ENCODE measurements at places on chromosomes 2 and 18.

DNA sequence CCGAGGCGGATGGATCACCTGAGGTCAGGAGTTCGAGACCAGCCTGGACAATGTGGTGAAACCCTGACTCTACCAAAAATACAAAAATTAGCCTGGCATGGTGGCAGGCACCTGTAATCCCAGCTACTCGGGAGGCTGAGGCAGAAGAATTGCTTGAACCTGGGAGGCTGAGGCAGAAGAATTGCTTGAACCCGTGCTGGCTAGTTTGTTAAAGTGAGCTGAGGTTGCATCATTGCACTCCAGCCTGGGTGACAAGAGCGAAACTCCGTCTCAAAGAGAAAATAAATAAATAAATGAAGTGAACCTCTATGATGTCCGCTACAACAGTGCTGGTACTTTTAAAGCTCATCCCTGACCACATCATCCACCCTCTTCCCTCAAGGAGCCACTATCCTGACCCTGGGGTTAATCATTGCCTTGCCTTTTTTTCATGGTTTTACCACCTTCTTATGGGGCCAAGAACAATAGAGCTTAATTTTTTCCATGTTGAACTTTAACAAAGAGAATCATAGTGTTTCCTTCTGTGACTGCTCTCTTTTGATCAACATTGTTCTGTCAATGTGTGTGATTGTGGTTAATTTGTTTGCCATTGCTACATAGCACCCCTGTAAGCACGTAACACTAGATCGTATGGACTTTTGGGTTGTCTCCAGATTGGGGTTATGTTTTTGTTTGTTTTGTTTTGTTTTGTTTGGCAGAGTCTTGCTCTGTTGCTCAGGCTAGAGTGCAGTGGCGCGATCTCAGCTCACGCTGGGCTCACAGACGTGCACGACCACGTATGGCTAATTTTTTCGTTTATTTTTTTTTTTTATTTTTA is 17.1 kb upstream of the ATRAID start:
- no peak for DNase-seq

GRCh38 chr2:229927817-229928321 is 5.6 kb downstream of the FBXO36 start:
- DNase-seq: no peak

DNA sequence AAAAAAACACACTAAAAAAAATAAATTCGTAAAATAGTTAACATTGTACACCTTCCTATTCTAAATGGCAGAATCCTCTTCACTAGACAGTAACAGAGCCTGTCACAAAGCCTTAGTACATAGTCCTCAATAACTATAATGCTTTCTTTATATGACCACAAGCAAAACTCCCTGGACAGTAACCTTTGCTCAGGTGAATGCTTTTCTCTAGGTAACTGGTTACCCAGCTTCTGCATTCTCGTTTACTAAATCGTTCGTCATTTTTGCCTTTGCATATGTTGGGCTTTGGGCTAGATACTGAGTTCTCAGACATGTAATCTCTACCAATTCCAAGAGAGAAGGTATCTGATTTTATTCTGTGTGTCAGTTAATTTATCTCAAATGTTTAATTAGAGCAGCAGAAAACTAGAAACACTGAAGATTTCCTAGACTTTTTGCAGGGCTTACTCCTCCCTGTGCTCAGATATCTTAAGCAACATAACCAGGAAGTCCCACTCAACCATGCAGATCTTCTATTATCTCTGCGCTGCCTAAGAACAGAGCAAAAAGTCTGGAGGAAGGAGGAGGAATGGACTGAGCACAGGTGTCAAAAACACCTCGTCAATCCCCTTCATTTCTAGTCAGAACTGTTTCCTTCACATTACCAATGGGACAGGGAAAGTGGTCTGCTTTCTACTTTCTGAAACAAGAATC is 247.7 kb downstream of the SOCS6 start:
- DNase-seq: no peak

DNA sequence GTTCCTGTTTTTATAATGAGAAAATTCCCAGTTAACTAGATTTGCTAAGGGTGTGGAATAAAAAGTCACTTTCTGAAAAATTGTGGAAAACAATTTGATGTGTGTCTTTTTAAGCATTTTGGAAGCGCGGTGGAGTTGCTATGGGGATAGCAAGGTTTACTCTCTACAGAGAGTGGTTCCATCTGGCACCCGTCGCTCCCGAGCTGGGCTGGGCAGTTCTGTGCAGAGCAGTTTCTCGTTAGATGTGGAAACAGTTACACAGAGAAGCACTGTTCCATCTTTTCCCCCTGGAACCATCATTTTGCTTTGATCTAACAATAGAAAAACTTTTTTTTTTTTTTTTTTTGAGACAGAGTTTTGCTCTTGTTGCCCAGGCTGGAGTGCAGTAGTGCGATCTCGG is 17.4 kb downstream of the LDLRAD4 start:
- no peak for DNase-seq

- DNase-seq: peak; percentile 43
Measured at GRCh38 chr2:97966545-97967215, 29.1 kb downstream of the TMEM131 start.

GRCh38 chr2:157046396-157046795 is 211.1 kb upstream of the GALNT5 start:
- DNase-seq: no peak

GRCh38 chr2:150403457-150403856 is 84.0 kb downstream of the RND3 start:
- DNase-seq: no peak

GRCh38 chr18:2935438-2936192 is 77.3 kb downstream of the LPIN2 start:
- DNase-seq: no peak

DNA sequence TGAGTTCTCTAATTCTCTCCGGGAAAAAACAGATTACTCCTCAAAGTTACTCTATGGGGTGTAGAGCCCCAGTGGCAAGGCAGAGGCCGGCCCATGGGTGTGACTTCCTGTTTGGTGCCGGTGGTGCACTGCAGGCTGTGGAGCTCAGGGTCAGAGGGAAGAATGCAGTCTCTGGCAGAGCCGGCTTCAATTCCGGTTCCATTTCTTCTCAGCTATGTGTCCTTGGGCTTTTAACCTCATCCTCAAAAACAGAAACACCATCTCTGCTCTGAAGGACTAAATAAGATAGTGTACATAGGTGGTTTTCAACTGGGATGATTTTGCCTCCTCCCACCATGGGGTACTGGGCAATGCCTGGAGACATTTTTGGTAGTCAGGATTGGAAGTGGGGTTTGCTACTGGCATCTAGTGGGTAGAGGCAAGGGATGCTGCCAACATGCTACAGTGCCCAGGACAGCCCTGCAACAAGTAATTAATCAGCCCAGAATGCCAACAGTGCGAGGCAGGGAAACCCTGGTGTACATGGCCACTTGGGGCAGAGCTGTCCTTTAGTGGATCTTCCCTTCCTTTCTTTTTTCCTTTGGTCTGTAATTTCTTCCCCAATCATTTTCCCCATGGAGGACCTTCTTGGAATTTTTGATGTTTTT is 81.2 kb downstream of the INSIG2 start:
- DNase-seq: no peak

- DNase-seq: no peak
Measured at GRCh38 chr2:9991221-9991620, 39.7 kb downstream of the GRHL1 start.

DNA sequence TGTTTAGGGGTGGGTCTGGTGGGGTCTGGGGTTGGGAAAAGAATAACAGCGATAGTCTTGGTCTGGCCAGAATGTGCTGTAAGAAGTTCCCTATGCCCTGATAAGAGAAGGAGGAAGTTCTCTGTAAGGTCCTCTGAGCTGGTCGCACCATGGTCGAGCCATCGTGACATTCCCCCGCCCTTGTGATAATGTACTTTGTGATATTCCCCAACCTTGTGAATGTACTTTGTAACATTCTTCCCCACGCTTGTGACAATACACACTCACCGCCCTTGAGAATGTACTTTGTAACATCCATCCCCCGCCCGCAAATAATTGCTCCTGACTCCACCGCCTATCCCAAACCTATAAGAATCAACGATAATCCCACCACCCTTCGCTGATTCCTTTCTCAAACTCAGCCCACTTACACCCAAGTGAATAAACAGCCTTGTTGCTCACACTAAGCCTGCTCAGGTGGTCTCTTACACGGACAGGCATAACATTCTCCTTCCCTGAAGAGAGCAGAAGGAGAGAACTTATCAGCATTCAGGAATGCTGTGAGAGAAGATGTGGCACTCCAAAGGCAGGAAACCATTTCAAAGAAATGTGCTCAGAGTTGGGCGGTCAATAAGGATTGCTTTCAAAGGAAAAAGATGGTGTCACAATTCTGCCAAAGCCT is 17.8 kb upstream of the DUSP19 start:
- no peak for DNase-seq

DNA sequence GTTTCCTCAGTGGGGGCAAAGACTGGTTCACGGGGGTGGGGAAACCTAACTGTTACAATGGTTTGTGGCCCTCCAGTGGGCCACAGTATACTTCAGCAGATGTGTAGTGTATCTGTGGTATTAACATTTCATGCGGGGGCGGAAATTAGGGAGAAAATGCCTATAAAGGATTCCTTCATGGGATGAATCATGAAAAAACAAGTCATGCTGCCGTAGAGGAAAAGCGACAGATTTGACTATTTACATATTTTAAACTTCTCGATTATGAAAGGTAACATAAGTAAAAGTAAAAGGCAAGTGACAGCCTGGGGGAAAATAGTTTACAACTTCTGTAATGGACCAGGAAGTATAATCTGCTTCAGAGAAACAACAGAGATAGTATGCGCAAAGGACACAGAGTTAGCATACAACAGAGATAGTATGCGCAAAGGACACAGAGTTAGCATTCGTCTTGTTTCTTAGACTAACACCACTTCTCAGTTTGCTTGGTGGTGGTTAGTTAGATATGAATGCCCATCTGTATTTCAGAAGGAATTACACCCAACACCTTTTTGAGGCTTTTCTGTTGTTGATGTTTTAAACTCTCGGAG is 41.1 kb downstream of the MRPS9 start:
- peak; percentile 15 for DNase-seq
